ENCODE measurements at places on chromosomes 12 and 14.

DNA sequence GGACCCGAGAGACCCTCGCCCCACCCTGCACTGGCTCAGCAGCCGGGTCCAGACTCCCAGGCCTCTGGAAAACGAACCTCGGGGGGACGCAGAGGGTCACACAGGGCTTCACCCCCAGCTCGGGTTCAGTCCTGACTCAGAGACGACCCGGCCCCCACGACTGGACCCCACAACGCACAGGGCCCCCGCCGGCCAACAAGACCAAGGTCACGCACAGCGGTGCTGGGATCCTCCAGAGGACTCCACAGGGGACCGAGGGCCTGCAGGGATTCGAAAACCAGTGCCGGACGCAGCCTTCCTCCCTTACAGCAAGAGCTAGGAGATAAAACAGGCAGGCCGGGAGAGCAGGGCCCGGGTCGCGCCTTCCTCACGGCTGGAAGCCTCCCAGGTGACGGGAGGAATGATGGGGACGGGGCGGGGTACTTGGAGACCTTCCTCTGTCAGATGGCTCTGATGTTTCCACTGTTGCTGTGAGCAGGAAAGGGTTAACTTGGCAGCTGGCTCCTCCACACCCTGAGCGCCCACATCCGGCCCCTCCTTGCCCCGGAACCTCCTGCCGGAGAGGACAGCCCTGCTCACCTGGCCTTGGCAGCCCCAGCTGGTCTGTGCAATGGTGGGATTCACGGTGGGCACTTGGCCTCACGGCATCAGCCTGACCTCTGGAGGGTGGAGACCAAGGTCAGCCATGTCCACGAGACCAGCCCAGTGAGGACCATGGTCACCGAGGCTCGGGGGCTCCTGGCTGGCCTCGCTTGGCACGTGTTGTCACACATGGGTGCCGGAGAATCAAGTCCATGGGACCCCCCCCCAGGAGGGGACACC is 46.2 kb downstream of the GALNT9 start:
- no peak for DNase-seq

DNA sequence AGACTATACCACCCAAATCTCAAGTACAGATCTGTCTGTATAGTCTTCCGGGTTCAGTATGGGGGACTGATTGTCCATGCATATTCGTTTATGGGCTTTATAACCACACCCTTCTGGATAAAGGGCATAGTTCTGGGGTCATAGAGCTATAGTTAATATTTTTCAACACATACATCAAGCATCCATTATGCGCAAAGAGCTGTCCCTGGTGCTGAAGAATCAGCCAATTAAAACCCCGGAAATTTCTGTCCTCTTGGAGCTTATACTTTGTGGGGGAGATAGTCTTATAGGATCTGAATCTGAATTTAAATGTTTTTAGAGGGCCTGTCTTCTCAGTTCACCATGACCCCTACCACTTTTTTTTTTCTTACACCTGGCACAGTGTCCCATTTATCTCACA is 256.7 kb downstream of the SUDS3 start:
- no peak for DNase-seq

GRCh38 chr12:32970465-32971110 is 74.0 kb upstream of the PKP2 start:
- DNase-seq, result no peak

- DNase-seq, result no peak
These were observed 154.6 kb upstream of the MYL2 start for GRCh38 chr12:111074965-111075364.

- DNase-seq, result no peak
These were observed 73.4 kb downstream of the PITPNM2 start for GRCh38 chr12:123077298-123078119.
